Dorsolateral prefrontal cortex (tissue), 122 donors: ENCODE measurements at places on chromosomes 4 and X.

DNA sequence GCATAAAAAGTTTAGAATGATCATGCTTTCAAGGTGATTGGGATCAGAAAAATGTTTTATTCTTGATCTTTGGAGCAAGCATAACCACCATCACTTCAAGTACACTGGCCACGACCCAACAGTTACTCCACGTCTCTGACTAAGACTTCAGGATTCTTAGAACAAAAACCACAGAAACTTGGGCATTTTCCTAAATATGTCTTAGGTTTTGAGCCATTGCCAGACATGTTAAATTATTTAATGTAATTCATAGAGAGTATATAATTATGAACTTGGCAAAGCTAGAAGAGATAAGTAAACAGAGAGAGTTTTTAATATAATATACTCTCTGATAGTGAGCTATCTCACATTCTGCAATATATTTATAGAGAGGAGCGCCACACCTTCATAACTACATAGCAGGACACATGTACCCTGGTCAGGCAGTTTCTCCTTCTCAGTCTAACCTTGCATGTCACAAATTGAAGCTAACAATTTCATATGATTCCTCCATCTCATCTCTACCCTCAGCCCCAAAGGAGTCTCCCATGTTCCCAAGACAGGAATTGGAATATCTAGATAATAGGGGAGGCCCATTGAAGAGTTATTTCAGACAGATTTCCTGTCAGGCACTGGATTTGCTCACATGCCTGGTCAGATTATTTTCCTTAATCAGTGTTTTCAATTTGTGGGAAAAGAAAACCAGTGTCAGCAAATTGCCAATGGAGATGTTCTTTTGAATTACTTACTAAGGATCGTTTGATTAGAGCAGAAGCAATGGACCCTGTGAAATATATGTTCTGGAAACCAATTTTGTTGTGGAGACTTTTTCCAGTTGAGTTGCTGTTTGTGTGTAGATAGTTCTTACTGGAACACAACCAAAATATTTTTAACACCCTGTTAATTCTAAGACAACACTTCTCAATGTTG is 61.7 kb upstream of the GUCY1A1 start:
- DNase-seq = no peak

GRCh38 chrX:640641-641040 is 10.1 kb downstream of the SHOX start:
- DNase-seq = no peak

GRCh38 chr4:30461218-30461617 is 259.0 kb upstream of the PCDH7 start:
- no peak for DNase-seq

GRCh38 chr4:66852843-66853242 is 692.5 kb downstream of the CENPC start:
- DNase-seq = no peak

GRCh38 chr4:24103434-24104157 is 213.7 kb upstream of the PPARGC1A start:
- no peak for DNase-seq

- DNase-seq = no peak
Observed at GRCh38 chrX:123088331-123088730, 95.7 kb upstream of the GRIA3 start.
